ENCODE measurements at places on chromosomes 5 and 9.

- DNase-seq = no peak
These were observed 63.3 kb upstream of the TAF1L start for GRCh38 chr9:32698706-32699277.

DNA sequence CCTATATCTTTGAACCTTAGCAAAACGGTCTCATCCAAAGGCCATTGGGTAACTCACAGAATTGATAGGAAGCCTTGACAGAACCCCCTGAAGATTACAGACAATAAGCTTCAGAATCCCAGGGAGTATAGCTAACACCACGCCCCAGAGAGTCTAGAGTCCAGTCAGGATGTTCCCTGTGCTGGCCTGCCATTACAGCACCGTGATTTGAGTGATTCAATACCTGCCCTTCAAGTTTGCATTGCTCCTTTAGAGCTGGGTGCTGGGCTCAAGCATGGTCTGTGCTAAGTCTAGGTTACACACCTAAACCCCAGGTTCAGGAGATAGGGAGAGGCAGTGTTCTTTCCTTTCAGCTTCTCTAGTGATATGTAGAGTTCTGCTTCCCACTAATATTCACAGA, 90.5 kb downstream of the RASEF start:
- DNase-seq = no peak

GRCh38 chr9:132784286-132784830, 93.7 kb downstream of the AK8 start:
- no peak for DNase-seq

DNA sequence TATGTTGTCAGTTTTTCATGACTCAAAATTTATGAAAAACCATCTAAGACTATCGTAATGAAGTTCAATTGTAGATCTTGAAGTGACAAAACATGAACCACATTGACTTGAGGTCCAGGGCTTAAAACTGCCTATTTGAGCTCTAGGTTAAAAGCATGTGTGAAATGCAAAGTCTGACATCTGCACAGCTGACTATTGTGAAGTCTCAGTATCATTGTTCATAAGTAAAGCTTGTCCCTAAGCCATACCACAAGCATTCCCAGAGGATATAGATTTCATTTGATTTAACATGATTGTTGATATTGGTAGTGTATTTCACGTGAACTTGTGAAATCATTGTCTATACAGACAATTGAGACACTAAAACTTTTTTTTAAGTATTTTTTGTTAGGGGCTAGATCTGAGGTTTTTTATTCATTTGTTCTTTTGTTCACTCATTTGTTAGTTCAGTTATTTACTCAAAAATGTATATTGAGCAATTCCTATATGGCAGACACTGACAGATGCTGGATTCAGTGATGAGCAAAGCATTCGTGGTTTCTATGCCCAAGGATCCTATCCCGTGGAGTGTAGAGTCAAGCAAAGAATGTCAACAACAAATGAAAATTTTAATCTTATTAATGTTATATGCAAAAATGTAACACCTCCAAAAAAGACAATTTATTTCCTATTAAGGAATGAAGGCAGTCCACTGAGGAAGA, 485.2 kb downstream of the RAB3C start:
- DNase-seq = no peak

All from NCI-H1417 (cell line).